ENCODE measurements at places on chromosomes 6 and 20.

DNA sequence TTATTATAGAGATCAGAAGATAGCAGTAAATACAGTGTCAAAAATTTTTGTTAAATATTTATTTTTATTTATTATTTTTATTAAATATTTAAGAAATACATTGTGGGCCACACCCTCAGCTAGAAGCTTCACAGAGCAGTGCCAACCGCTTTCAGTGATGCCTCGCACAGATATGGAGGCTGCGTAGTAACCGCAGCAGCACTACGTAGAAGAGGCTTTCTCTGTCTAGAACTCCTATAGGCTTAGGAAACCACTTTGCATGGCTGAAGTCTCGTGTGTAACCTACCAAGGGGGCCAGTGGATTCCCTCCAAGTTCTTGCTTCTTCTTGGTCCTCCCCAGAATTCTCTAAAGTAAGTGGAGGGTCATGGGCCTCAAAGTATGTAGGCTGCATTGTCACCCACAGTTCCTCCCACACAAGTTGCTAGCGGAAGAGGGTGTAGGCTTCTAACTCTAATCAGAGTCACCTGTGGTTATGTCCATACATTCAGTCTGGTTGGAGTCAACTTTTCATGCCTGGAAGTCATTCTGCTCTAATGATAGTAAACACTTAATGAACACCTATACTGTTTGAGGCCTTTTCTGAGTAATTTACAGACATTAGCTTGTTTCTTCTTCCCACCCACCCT, 285.6 kb downstream of the CDKAL1 start:
- DNase-seq, result no peak

GRCh38 chr6:166393535-166393823, 10.7 kb upstream of the MPC1 start:
- DNase-seq, result no peak

- DNase-seq, result no peak
Measured at GRCh38 chr6:45591306-45591705, 213.6 kb upstream of the SUPT3H start.

DNA sequence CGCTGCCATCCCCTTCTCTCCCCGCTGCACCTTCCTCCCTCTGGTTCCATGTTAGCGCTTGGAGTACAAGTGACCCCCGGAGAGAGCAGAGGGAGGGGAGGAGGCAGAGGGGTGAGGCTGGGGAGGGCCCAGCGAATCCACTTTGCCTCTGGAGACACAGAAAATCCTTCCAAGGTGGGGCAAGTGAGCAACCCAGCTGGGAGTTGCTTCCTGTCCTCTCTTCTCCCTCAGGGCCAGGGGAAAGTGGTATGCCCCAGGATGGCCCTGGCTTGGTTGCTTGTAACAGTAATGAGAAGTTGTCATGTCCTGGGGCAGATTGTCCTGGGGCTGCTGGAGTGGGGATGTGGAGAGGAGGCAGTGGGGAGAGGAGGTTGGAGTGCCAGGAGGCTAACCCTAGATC, 691 bp upstream of the ANGPT4 start:
- no peak for DNase-seq

GRCh38 chr6:111573892-111574797, 31.5 kb downstream of the TRAF3IP2 start:
- no peak for DNase-seq

DNA sequence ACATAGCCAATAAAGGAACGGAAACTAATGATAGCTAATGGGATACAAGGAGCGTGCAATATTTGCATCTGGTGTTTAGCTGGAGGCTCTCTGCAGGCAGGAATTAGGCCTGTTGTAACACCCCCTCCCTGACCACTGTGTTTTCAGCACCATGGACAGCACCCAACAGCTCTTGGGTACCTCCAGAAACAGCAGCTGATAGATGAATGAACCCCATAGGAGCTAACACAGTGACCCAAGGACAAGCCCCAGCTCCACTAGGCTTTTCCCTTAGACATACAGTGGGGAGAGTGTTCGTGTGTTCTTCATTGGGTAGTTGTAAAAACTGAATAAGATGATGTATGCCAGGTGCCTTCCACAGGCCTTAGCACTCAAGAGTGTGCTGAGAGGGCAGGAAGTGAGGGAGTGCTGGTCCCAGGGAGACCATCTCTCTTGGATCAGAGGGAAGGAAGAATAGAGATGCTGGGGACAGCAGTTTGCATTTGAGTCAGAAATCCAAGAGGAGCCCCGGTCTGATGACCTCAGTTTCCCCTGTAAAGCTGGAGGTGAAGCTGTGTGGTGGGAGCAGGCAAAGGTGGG, 161.3 kb downstream of the PHACTR3 start:
- no peak for DNase-seq

- no peak for DNase-seq
Measured at GRCh38 chr6:156657296-156657695, 119.9 kb upstream of the ARID1B start.

- DNase-seq, result peak; percentile 67
Measured at GRCh38 chr6:13873288-13874190, 51.2 kb upstream of the RNF182 start.
